ENCODE measurements at places on chromosomes 12 and 14.

DNA sequence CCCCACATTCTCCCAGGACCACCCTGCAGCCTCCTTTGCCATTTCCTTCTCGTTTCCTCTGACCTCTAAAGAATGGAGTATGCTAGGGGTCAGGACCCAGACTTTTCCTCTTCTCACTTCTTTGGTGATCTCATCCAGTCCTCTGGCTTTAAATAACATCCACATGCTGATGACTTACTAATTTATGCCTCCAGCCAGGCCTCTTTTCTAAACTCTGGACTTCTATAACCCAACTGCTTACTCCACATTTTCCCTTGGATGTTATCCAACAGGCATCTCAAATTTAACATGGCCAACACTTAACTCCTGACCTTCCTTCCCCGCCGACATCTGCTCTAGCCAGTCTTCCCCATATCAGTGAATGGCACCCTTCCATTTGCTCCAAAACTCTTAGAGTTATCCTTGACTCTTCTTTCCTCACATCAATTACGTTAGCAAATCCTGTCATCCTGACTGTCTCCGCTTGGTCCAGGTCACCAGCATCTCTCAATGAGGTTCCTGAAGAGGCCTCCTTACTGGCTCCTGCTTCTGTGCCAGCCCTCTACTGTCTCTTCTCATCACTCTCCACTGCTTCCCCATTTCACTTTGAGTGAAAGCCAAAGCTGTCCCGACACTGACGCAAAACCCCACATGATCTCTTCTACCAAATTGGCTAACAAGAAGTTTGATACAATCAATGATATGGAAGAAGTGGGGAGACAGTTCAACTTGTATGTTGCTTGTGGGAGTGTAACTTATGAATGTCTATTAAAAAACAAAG lies 42.7 kb downstream of the TMBIM6 start:
- DNase-seq = no peak

DNA sequence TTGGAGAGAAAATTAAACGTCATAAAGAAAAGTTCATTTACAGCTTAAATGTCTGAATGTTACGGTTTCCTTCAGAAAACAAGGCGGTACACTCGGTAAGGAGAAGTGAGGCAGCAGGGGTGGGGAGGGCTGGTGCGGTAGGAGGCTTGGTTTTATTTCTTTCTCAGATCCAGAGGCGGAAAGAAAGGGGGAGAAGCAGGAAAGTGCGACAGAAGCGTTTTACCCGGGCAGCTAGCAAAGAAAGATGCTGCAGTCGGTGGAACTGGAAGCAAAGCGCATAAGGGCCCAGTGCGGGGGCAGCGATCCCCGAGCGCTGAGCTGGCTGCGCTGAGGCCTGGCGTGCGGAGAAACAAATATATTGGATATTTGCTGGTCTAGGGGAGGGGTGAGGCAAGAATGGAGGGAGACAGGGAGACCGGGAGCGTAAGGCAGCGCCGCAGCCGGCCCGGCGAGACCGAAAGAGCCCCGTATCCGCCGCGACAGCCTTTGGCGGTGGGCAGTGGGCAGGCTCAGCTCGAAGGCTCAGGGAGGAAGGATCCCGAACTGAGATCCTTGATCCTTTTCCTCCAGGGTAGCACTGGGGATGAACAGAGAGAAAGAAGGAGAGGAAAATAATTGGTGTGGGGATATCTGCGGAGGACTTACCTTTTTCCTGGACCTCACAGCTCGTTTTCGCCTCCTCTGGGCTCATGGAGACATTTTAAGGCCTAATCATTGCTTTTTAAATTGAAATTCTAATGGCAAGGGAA lies 6.4 kb upstream of the HOXC11 start:
- DNase-seq = no peak

DNA sequence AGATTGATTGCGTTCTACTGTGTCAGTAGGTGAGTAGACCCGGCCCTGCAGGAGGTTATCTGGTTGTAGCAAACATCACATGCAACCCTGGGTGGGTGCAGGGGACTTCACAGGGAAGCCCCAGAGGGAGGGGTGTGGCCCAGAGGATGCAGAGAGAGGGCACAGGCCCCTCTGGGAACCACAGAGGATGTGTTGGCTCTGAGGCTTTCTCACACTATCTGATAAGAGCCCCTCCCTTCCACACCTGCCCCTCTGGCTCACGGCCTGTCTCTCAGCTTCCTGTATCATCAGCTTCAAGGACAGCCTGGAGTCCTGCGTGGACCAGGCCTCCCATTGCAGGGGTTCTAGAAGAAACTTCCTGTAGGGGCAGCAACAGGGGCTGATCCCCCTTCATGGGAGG lies 101.9 kb downstream of the RIN3 start:
- no peak for DNase-seq

DNA sequence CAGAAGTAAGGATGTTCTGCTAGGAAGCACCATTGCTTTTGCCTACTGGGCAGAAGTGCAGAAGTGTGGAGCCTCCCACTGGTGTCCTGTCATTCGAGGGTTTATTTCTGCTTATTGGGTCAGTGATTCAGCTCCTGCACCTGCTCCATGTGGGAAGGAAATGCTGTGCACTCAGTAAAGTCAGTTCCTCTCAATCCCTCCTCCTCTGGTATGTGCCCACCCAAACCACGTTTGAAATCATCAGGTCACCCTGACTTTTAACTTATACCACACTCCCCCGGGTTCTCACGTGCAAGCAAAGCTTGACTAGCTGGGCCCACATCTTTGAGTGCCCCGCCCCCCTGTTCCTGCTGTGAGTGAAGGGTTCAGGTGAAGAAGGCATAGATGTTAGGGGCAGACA lies 223.7 kb downstream of the CHST11 start:
- DNase-seq = no peak

All from mucosa of gallbladder (tissue), 1 donor.